ENCODE measurements at places on chromosomes 6 and 20.

DNA sequence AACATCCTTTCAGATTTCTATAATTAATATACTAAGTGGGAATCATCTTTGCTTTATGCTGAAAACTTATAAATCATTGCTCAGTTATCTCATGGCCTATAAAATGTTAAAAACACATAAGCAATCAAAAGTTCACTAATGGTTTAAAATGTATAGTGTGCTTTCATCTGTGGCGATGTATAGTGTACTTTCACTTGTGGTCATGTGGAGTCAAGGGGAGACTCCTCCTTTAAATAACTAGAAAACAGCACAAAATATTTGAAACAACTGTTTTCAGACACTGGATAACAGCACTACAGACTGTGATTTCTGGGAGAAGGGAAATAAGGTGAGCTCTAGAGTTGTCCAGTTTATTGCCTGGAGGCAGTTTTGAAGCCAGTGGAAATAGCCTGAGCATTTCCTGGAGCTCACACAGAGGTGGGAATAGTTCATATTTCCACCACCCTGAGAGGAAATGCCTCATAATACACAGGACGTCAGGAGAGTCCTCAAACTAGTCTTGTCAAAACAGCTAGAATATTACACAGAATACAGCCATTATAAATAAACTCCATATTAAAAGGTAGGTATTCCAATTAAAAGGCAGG is 89.4 kb downstream of the CEP162 start:
- DNase-seq: no peak

DNA sequence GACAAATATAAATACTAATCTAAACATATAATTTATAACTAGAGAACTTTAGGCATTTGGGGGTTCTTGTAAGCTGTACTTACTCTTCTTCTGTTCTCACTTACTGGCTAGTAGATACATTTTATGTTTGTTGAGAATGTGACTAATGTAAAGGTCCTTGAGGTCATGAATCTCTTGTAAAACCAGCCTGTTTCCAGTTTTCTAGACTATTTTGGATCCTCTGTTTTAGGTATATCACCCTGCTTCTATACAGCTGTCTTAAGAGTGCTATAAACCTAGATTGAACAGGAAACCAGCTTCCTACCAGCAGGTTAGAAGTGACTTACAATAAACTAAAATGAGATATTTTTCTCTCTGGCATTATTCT is 134.2 kb downstream of the PLCB4 start:
- DNase-seq: no peak

DNA sequence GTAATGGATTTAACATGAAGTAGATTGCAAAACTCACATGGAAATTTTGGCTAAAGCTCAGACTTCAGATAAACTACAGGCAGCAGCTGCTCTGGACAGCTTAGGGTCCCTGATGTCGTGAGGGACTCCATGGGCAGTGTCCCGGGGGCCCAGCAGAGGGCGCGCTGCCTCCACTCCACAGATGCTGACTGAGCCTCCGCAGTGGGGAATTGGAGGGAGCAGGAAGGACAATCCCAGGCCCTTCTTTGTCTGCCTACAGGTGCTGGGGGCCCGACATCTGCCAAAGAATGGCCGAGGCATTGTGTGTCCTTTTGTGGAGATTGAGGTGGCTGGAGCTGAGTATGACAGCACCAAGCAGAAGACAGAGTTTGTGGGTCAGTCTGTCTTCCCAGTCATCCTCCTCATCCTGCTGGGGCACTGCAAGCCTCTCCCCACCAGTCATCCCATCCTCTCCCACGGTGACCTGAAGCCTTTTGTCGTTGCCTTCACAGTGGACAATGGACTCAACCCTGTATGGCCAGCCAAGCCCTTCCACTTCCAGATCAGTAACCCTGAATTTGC is 35.9 kb downstream of the PLCG1 start:
- peak; percentile 61 for DNase-seq

- DNase-seq: no peak
Observed at GRCh38 chr6:44731485-44732095, 344.1 kb downstream of the CDC5L start.

GRCh38 chr20:1263853-1264252 is 2.2 kb upstream of the SNPH start:
- no peak for DNase-seq

DNA sequence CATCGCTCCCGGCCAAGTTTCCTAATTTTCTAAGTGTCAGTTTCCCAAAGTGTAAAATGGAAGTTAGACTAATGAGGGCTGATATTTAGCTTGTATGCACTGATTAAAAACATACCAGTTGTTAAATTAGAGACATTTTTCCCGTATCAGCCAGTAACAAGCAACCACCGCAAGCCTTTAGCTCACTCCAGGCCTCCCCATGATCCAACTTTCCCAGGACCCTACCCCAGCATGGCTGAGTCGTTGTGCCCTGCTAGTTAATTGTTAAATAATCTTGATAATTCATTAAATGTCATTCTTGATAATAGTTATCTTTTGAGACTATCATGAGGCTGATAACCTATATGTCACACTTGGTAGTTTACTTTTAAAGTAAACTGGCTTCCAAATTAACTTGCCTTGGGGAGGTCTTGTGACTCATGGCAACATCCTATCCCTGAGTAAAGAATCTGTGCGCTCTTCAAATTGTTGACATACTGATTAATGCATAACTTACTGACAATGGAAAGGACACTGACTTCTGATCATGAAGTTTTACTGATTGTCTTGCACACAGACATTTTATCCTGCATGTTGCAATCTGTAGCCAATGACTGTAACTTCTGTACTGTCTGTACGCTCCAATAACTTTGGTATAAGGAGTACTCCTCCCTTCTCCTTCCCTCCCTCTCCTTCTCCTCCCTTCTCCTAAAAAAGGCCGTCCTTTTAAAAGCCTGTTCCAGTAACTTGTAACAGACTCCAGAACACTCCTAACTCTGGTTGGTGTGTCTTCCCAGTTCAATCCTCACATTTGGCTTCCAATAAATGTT is 6.3 kb upstream of the GTF3C6 start:
- DNase-seq: no peak
